ENCODE measurements at places on chromosomes 6 and 20.

DNA sequence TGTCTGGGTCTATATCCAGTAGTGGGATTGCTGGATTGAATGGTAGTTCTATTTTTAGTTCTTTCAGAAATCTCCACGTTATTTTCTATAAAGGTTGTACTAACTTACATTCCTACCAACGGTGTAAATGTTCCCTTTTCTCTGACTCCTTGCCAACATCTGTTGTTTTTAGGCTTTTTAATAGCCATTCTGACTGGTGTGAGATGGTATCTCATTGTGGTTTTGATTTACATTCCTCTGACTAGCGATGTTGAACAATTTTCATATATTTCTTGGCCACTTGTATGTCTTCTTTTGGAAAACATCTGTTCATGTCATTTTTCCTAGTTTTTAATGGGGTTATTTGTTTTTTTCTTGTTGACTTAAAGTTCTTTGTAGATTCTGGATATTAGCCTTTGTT lies 99.3 kb downstream of the BMP2 start:
- peak; percentile 11 for DNase-seq

GRCh38 chr20:4225745-4226144 lies 210.4 kb upstream of the RNF24 start:
- DNase-seq = peak; percentile 94

DNA sequence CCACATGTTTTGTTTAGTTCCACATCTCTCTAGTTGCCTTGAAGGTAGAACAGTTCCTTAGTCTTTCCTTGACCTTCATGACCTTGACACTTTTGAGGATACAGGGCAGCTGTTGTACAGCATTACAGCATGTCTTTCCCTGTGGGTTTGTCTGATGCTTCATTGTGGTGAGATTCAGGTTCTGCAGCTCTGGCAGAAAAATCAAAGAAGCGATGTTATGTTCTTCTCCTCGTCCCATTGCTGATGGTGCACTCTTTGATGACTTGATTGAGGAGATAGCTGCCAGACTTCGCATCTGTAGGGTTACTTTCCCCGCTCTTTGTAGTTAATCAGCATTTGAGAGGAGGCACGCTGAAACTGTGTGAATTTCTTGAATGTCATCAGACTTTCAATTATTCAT lies 12.0 kb downstream of the CEBPB start:
- no peak for DNase-seq

DNA sequence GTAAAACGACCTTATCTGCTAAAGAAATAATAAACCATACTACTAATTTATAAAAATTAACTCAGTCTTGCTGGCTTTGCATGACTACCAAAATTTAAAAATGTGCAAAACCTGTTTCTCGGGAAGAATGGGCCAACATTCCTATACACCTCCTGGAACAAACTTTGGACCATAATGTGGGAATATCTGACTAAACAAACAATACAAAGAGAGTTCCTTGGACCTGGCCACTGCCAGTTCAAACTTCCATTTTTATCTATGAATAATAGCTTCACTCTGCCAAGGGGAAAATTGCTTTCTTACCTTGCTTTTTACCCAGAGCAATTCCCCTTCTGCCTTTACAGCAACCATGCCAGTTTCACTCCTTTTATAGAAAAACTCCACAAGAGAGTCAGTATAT lies 38.7 kb upstream of the POU5F1 start:
- DNase-seq = no peak

- no peak for DNase-seq
Observed at GRCh38 chr6:125806813-125807212, 16.1 kb downstream of the NCOA7 start.
